Left renal pelvis (tissue), 4 donors: ENCODE measurements at places on chromosomes 11 and 22. TPM values are rescaled to one million over a fixed set of nuclear protein-coding genes. Genes with fewer than 3 reads are reported as not detected.

DNA sequence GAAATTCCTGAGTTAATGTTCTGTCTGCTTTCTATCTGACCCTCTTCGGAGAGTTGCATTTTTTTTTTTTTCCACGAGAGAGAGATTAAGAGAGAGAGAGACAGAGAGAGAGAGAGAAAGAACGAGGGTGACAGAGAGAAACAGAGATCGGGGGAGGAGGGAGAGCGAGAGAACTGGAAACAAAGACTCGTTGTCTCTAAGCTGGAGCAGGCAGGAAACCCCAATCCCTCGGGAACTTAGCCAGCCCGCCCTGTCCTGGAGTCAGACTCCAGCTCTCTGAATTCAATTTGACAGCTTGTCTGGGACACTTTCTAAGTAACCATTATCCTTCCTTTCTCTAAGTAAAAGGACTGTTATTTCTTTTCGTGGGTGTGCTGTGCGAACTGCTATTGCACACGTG lies 76.9 kb downstream of the KCNJ1 start:
- peak; percentile 68 for DNase-seq

DNA sequence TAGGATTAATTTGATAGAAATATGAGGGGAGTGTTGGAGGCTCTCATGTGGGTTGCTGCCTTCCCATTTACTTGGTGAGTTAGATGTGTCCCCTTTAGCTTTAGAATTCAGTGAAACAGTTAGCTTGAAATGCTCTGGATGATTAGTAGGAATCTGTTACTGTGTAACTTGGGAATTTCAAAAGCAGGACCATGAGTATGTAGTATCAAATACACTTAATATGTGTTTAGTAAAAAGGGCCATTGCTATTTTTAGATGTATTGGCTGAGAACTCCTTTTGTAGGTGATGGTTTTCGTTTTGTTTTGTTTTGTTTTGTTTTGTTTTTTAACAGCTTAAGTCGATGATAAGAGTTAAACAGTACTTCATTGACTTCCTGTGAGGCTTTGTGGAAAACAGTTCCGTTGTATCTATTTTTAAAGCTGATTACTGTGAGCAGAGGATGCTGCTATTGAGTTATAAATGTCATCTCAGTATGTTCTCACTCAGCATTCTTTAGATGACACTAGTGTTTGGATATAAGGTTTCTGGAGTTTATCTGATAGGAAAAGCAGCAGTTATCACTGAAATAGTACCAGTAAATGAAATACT lies 53.5 kb downstream of the MCAM start:
- DNase-seq, result no peak

GRCh38 chr11:12288931-12289666 lies 88.3 kb upstream of the PARVA start:
- no peak for DNase-seq

C11orf91 gene
- polyA plus RNA-seq, result not detected

INS gene
- polyA plus RNA-seq, result not detected

DNA sequence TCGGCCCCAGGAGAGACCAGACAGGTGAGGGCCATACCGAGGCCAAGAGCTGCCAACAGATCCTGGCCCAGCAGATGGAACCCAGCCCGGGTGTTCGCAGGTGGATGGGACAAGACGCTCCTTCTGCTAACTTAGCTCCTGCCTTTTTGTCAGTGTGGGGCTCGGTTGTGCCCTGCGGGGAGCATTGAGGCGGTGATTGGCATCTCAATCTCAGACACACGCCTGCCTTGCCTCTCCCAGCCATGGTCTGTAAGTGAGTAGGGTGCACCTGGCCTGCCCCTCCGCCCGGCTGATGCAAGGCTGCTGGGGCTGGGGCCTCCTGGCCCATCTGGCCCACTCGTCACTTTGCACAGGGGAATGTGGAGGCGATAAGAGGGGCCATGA lies 350.1 kb downstream of the TBC1D22A start:
- DNase-seq, result no peak

- no peak for DNase-seq
Measured at GRCh38 chr11:95498722-95499425, 267.9 kb upstream of the SESN3 start.

GRCh38 chr22:19937616-19938473 lies 3.7 kb upstream of the COMT start:
- no peak for DNase-seq

DNA sequence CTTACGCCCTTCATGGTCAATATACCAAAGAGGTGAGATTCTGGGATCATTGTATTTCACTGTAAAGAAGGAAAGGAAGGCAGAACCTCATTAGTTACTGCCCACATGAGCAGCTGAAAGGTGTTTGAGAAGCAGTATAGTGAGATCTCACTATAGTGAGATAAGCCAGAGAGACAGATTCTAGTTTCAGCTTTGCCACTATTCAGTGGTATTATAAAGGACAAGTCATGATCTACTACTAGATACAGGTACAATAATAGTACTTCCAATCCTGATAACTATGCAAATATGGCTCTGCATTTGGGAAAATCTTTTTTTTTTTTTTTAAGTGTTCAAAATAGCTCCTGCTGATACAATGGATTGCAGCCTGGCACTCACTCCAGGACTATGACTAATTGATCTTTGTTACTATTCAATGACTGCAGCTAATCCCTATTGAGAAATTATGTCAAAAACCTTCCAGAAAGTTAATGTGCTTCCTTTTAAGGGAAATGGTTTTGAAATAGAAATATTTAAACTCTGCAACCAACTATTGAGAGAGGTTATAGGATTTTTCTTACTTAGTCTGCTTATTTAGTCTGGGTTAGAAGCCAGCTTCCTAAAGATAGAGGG lies 8.3 kb upstream of the DLAT start:
- no peak for DNase-seq

DNA sequence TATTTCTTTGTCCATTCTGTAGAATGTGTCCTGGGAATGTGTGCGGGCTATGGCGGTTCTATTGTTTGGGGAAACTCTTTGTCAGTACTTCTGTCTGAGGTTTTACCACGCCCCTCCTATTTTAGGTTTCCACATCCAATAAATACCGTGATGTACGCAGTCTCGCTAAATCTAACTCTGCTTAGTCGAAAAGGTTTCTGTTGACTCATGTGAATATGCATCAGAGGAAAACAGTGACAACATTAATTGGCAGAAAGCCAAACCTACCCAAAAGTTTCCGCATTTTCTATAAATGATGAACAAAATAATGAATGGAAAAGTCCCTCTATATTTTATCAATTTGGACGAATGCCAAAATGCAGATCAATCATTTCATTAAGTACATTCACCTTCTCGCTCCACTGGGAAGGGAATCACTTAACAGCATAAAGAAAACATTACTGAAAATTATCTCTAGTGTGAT lies 143.4 kb downstream of the MAML2 start:
- no peak for DNase-seq

DNA sequence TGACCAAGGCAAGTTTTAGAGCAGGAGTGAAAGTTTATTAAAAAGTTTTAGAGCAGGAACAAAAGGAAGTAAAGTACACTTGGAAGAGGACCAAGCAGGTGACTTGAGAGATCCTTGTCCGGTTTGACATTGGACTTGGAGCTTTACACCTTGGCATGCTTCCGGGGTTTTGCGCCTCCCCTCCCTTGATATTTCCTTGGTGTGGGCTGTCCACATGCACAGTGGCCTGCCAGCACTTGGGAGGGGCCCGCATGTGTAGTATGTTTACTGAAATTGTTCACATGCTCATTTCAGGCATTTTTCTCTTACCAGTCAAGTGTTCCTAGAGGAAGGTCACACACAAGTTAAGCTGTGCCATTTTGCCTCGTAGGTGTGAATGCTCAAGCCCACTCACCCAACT lies 19.0 kb upstream of the THRSP start:
- DNase-seq, result no peak

GRCh38 chr22:44544816-44545433 lies 46.9 kb upstream of the RTL6 start:
- no peak for DNase-seq
